ENCODE measurements at places on chromosomes 7 and 10.
A peak's percentile ranks its signal among the peaks of the same experiment; 100 is the strongest.

DNA sequence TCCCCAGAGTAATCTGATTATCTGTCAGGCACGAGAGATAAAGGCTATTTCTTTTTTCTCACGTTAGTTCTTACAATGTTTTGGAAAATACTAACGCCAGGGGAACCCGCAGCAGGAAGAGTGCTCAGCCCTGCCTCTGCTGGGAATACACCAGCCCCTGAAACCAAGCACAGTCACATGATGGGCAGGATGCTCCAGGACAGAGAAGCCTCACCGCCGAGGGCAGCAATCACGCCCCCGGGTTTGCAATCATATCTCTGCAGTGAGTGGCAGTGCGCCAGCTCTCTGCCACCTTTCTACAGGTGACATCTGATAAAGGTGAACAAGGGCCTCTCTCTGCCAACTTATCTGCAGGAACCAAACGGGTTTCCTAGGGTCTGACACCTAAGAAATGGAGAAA, 39.8 kb downstream of the BRI3 start:
- no peak for DNase-seq

GRCh38 chr10:87658858-87659555, 671 bp upstream of the PAPSS2 start:
- no peak for DNase-seq

DNA sequence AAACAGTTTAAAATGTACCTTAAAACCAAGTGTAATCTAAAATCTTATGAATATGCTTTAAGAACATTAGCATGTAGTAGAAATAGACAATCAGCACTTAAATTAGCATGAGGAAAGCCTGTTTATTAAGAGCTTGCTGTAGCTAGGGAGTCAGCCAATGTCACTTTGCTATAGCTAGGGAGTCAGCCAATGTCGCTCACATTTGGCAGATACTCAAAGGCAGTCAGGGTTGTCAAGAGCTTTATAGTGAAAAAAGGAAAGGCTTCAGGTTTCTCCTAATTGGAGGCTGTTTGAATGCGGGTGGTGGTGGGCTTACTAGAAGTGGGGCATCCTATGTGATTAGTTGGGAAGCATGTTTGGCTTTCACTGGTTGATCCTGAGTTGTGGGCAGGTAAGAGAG, 226.2 kb upstream of the DGKB start:
- DNase-seq = no peak

- no peak for DNase-seq
Measured at GRCh38 chr7:898855-899681, 22.7 kb downstream of the GET4 start.

DNA sequence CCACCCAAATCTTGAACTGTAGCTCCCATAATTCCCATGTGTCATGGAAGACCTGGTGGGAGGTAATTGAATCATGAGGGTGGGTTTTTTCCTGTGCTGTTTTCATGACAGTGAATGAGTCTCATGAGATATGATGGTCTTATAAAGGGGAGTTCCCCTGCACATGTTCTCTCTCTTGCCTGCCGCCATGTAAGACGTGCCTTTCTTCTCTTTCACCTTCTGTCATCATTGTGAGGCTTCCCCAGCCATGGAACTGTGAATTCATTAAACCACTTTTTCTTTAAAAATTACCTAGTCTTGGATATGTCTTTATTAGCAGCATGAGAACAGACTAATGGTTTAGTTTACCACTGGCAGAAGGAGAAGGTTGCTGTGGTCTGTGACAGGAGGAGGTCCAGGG, 111.5 kb upstream of the RAB18 start:
- DNase-seq = no peak

GRCh38 chr10:33006342-33006887, 48.4 kb upstream of the ITGB1 start:
- DNase-seq = no peak

- DNase-seq = no peak
Measured at GRCh38 chr7:144649120-144649519, 186.7 kb downstream of the TPK1 start.

DNA sequence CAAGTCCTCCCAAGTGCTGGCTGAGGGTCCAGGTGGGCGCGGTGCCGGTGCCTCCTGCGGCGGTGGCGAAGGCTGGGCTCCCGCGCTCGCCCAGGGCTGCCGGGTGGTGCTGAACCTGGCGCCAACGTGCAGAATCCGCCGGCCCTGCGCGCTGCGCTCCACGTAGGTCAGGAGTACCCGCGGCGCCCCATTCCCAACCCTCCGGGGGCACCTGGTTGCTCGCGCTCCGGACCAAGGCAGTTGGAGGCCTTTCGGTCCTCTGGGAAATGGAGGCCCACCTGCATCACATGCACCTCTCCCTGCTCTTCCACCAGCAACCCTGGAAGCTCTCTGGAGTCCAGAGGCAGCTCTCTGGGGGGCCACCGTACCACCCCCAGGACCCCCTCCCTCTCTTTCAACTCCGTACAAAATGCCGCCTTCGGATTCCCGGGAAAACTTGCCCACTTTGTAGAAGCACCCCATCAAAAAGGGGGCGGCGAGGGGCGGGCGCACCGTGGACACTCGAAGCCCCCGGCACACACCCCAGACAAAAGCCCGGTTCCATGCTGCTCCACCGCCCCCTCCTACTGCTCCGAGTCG, 745 bp downstream of the SLC16A9 start:
- no peak for DNase-seq

DNA sequence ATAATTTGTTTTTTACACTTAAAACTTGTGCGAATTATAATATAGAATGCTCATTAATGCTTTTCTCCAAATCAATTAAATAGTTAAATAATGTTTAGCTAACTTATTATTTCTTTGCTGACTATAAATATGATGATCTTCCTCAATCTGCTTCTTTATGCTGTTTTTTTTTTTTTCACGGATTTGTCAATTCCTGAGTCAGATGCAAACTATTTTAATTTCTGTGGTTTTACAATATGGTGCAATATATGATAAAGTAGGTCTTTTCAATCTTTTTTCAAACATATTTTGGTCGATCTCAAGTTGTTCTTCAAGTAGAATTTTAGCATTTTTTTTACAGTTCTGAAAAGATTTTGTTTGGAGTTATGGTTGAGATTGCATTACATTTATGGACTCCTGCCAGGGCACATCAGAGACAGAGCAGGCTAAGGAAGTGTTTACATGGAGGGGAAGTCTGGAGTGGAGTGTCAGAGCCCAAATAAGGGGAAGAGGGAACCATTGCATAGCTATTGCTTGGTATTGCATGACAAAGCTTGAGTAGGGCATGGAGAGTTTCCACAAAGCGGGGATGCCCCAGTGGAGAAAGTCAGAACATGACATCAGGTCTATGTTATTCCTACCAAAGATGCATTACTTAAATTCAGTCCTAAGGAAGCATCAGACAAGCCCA, 204.4 kb downstream of the OTUD1 start:
- DNase-seq = no peak

DNA sequence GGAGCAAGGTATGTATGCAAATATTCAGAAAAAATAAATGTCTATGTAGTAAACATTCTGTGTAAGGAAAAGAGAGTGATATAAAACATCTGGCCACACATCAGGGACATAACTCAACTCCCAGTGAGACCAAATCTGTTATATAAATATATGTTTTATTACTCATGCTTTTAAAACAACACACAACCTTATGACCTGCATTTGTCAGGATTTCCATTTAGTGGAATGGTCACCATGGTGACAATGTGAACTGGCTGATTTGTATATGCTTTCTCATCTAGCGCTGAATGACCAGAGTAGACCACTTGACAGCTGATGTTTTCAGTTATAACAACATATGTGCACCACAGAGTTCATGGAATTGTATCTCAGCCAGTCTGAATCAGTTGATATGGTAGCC, 551.7 kb downstream of the HTR7 start:
- DNase-seq = no peak

- DNase-seq = no peak
Measured at GRCh38 chr7:82592416-82592815, 148.8 kb upstream of the CACNA2D1 start.

- no peak for DNase-seq
Measured at GRCh38 chr7:2953099-2953498, 90.6 kb downstream of the CARD11 start.

DNA sequence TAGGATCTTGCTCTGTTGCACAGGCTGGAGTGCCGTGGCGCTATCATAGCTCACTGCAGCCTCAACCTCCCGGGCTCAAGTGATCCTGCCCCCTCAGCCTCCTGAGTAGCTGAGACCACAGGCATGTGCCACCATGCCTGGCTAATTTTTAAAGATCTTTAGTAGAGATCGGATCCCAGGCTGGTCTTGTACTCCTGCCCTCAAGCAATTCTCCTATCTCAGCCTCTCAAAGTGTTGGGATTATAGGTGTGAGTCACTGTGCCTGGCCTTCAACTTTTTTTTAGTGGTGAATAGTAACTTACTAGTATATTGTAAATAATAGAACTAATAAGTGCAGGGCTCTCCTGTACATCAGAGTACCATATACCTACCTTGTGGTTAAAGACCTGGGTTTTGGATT, 52.1 kb upstream of the LMTK2 start:
- no peak for DNase-seq

DNA sequence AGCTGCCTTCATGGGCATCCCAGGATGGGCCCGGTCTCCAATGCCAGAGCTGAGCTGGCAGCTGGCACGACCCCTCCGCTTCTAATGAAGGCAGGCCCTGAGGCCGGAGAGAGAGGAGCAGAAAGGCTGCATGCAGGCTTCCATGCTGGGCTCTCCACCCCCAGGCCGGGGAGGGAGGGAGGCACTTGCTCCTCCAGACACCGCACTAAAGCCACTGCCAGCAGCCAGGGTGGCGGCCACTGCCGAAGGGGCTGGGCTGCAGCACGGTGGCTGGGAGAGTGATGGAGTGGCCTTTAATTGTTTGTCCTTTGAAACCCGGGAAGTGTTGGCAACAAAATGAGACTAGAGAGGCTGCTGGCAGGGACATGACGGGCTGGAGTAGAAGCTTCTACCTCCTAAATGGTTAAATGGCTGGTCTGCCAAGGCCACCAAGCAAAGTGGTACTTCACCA, 236.5 kb downstream of the SKAP2 start:
- no peak for DNase-seq

- DNase-seq = no peak
Measured at GRCh38 chr10:113589201-113589770, 36.4 kb downstream of the HABP2 start.

DNA sequence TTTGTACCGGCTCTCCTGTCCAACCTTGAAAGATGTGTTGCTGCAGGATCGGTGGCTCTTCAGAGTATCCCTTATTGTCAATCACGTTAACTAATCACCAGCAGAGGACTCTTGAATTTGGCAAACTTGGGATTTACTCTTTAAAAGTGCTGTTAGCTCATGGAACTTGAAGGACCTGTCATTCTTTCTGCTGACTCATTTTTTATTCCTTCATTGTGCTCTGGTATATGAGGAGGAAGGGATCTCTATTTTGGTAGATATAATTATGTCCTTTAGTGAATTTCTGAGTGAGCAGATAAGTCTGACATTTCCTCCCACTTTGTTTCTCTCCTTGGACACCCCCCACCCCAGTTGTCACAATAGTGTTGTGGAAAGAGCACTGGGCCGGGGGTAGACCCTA, 175.1 kb upstream of the HDAC9 start:
- DNase-seq = no peak

- DNase-seq = no peak
Measured at GRCh38 chr10:85789982-85790789, 576.4 kb downstream of the GRID1 start.

DNA sequence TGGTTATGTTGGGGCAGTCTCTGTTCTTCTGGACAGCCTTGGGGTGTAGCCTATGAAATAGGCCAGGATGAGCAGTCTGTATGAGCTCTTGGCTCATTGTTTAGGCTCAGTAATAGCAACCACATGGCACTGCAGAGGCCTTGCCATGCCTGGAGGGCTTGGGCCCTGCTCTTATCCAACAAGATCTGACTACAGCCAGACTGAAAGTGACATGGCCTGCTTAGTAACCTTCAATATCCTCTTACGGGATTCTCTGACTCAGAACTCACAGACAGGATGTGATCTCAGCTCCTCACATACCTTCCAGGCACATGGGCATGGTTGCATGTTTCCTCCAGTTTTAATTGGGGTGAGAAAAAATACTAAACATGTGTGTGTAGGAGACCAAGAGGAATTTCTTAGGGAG, 289.3 kb downstream of the PTEN start:
- DNase-seq = peak; percentile 5

DNA sequence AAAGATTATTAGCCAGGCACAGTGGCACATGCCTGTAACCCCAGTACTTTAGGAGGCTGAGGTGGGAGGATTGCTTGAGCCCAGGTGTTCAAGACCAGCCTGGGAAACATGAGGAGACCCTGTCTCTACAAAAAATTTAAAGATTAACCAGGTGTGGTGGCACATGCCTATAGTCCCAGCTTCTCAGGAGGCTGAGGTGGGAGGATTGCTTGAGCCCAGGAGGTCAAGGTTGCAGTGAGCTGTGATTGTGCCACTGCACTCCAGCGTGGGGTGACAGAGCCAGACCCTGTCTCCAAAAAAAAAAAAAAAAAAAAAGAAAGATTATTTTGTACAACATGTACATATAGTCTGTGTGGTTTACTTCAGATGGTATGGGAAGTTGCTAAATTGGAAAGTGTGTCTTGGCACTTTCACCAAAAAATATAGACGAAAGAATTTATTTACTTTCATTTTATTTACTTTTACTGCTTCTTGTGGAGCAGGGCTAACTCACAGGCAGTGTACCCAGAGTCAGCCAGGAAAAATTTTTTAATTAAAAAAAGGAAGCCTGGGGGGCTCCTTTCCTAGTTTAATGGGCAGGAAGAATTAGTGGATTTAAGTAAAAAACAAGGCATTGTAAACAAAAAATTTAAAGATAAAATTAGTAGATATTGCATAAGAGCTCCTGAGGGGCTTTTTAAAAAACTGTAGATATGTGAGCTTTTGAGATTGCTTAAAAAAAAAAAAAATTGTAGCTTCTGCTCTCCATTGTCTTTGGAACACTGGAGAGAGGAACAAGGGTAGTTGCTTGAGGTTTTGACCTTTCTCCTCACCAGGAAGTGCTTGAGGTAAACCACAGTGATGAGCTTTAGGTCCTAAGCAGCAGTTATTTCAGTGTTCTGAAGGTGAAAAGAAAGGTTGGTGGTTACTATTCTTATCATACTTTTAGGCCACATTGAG, 44.6 kb upstream of the VDAC2 start:
- DNase-seq = no peak

- DNase-seq = no peak
Measured at GRCh38 chr10:44950326-44951225, 9.0 kb upstream of the RASSF4 start.

DNA sequence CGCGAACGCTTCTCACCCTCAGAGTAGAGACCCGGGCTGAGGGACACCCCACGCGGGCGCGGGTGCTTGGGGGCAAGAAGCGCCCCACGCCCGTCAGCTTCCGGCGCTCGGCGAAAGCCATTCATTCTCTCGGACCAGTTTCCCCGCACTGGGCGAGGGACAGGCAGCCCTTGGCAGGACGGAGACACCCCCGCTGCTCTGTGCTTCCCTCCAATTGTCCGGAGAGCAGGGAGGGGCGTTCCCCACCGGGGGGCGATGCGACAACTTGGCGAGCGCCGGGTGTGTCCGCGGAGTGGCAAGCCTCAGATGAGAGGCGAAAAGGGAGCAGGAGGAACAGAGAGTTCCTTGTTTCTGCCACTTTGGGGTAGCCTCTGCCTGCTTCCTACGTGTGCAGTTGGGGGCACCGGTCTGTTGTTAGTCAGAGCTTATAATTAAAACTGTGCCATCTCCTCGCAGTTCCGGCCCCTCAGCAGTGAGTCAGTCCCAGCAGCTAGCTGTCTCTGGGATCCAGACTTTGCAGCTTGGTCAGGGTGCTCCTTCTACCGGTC, 1.7 kb downstream of the GPR158 start:
- no peak for DNase-seq

- no peak for DNase-seq
Measured at GRCh38 chr10:77506517-77507200, 130.9 kb downstream of the KCNMA1 start.
